ENCODE measurements at places on chromosomes 3 and 15.

- DNase-seq, result no peak
Observed at GRCh38 chr15:70465812-70466211, 297.5 kb downstream of the UACA start.

- DNase-seq, result no peak
Observed at GRCh38 chr3:57983734-57984518, 24.3 kb upstream of the FLNB start.

- no peak for DNase-seq
Observed at GRCh38 chr3:14764331-14765059, 54.3 kb upstream of the FGD5 start.

- DNase-seq, result no peak
Observed at GRCh38 chr3:47406762-47407149, 25.9 kb downstream of the PTPN23 start.

DNA sequence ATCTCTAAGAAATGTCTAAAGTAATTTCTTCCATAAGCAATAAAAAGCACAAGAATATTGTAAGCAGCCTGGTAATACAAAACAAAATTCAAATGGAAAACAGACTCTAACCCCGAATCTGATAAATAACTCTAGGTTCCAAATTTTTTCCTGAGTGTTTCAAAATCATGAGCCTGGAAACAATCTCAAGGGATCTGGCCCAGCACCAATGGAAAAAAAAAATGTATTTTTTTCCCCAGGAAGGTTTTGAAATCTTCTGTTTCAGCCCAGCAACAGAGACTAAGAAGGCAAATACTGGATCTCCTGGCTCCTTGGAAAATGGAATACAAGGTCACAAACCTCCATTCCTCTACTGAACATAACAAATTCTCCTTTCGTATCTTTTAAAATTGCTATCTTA is 13.0 kb downstream of the TBC1D2B start:
- DNase-seq, result no peak

GRCh38 chr3:43176666-43177065 is 70.8 kb upstream of the POMGNT2 start:
- DNase-seq, result no peak

DNA sequence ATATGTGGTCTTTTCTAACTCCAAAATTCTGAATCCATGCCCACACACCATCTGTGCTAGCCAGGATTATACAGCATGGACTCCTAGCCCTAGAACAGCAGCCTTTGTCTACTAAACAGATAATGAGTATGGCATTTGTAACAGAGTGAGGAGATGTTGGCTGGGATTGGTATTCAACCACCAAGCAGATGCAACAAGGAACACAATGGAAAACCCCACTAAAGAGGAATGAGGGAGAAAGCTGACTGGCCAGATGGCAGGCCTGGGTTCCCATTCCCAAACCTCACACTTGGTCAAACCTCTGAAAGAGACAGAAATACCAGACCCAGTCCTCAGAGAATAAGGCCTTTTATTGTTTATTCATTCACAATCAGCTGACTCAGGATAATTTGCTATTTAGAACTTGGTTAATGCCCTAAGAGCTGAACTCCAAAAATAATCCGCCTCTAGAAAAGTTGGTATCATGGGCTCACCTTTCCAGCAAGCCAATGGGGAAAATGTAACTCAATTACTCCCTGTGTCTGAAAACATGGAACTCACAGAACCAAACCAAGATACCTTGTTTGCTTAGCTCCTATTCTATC is 145.6 kb downstream of the LRRC3B start:
- no peak for DNase-seq

DNA sequence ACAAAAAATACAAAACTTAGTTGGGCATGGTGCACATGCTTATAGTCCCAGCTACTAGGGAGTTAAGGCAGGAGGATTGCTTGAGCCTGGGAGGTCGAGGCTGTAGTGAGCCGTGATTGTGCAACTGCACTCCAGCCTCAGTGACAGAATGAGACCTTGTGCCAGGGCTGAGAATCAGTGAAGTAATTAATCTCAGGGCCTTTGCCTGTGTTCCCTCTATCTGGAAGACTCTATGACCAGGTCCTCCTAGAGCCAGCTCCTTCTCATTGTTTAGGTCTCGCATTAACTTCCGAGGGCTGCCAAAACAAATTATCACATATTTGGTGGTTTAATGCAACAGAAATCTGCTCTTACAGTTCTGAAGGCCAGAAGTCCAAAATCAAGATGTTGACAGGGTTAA is 41.4 kb upstream of the FLNB start:
- DNase-seq, result no peak

- DNase-seq, result no peak
Observed at GRCh38 chr15:31069360-31070000, 32.0 kb downstream of the TRPM1 start.

DNA sequence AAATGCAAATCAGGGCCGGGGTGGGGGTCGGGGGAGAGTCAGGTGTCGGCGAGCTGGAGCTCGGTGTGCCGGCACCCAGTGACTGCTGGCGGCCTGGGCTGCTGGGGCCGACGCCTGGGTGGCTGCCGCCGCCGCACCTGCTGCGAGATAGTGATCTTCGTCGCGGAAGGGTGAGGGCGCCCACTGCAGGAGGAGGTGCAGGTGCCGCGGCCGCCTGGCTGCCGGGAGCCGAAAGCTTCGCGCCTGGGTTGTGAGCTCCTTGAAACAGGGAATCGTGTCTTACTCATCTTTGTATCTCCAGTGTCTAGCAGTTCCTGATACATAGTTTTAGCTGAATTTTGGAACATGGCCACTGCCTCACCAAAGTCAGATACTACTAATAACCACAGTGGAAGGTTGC is 64.0 kb upstream of the CPOX start:
- no peak for DNase-seq

DNA sequence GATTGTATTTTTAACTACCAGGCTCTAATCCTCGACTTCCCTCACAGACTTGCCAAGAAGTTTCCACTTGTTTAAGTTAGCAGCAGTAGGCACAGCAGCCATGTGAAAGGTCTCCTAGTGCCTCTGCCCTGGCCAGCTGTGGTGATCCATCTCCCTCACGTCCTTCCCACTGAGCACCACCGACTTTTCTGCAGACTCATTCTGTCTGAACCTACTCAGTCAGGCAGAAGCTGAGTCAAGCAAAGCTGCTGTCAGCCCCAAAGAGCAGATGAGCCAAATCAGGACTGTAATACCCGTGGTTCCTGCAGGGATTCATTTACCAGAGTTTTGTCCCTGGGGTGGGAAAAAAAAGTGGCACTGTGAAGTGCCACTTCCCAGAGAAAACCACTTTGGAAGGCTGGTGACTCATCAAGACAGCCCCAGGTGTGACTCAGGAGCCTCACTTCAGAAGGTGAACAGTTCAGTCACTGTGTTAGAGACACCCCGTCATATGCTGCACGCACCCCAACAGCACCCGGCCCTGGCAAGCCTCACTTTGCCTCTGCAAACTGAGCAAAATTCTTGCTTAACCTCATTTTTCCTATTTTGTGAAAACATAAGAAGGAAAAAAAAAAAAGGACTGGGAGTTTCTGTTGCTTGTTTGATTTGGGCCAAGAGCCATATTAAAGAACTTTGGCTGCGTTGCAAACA is 76.0 kb downstream of the WWTR1 start:
- no peak for DNase-seq

GRCh38 chr3:64638511-64638910 is 49.3 kb downstream of the ADAMTS9 start:
- DNase-seq, result no peak

- DNase-seq, result no peak
Observed at GRCh38 chr3:3825035-3825434, 25.8 kb downstream of the LRRN1 start.

- no peak for DNase-seq
Observed at GRCh38 chr3:59793976-59794375, 744.2 kb upstream of the CFAP20DC start.

All from stimulated activated CD8-positive, alpha-beta memory T cell treated with anti-CD3 and anti-CD28 coated beads, Interleukin-4, amount 100 ng/mL, for 1 hour (primary cell).